MV-4-11 (cell line): ENCODE measurements at places on chromosomes 4 and X.
A peak's percentile ranks its signal among the peaks of the same experiment; 100 is the strongest.

DNA sequence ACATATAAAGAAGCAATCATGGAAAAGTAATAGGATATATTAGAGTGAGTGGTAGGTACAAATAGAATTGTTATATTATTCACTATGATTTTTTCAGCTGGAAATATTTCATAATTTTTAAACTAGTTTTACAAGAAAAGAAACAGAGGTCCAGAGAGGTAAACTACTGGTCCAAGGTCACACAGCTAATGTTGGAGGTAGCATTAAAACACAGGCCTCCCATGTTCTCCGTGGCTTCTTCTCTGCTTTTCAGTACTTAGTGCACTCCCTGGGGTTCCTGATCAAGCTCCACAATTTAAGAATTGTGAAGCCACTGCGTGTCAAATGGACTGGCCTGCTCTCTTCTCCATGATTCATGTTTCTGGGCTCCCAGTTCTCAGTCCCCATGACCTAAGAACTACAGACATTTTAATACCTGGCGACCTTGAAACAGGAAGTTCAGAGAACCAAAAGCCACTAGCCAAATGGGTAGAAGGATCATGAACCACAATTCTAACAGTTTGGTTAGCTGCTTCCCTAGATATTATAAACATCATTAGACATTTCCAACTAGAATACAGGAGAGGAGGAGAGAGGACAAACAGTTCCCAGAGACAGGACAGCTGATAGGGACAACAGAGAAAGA, 172.0 kb upstream of the KLF3 start:
- DNase-seq: peak; percentile 48

- no peak for DNase-seq
Observed at GRCh38 chrX:107730991-107731766, 44.4 kb downstream of the TSC22D3 start.

- no peak for DNase-seq
Observed at GRCh38 chrX:18929775-18930174, 54.1 kb downstream of the PHKA2 start.

DNA sequence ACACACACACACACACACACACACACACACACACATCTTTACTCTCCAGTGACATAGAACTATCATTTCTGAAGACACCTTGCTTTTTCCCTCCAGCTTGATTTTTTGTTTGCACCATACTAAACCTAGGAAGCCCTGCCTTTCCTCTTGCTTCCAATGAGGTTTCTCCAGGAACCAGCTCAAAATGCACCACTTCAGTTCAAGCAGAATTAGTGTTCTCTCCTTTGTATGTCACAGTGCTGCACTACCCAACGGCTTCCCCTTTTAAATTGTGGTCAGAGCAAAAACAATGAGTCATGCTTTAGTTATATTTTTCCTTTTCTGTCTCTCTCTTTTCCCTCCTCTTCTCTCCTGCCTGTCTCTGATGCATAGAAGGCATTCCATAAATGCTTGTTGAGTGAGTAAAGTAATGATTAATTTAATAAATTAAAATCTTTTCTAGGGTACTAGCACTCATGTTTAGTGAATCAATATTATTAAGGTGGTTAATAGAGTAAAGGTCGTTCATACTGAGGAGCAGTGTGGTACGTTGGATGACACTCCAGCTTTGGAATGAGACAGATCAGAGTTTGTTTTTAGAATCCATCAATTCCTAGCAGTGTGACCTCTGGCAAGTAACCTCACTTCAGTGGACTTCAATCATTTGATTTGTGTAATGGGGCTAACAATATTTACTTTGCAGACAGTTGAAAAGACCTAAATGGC, 5.9 kb downstream of the RTL3 start:
- DNase-seq: peak; percentile 88

- DNase-seq: no peak
Observed at GRCh38 chr4:141254326-141254725, 33.6 kb downstream of the ZNF330 start.

DNA sequence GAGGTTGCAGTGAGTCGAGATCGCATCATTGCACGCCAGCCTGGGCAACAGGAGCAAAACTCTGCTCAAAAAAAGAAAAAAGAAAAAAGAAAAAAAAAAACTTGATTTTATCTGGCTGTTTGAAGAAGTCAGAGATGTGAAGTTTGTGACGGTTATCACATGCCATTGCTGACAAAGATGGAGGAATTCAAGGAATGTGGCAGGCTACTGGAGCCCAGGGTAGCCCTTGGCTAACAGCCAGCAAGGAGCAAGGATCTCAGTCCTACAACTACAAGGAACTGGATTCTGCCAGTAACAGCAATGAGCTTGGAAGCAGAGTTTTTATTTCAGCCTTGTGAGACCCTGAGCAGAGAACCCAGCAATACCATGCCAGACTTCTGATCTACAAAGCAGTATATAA, 24.3 kb upstream of the TET2 start:
- no peak for DNase-seq

GRCh38 chr4:169158861-169159260, 111.9 kb downstream of the SH3RF1 start:
- no peak for DNase-seq

- no peak for DNase-seq
Observed at GRCh38 chr4:38769857-38770256, 12.9 kb downstream of the TLR10 start.

DNA sequence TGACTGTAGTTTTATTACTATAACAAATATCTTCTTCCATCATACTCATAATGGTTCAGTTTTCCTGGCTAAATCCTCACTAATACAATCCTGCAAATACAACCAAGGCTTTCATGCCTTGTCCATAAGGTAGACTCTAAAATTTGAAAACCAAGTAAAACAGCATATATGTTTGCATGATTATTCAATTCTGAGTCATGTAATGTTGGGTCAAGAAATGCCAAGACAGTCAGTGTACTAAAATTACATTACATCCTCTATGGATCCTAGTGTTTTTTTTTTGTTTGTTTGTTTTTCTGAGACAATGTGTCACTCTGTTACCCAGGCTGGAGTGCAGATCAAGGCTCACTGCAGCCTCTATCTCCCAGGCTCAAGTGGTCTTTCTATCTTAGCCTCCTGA, 38.6 kb upstream of the TEX13D start:
- no peak for DNase-seq

GRCh38 chr4:87010192-87010591, 75.4 kb downstream of the AFF1 start:
- no peak for DNase-seq

- no peak for DNase-seq
Observed at GRCh38 chr4:97917115-97917514, 226.2 kb downstream of the STPG2 start.

DNA sequence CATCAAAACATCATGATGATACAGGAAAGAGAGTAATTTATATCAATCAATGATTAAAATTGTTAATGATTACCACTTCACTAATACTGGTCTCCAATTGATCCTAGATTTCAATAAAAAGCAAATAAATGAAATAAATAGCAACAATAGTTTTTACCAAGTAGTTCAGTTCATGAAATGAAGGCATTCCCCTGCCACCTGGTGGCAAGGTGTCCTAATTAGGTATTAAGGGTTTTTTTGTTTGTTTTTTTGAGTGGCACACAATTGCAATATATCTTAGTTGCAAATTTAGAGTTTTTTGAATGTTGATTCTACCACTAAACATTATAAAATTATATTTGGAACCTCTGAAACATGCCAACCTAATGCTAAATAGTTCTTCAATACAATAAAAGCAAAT, 157.4 kb upstream of the PDE5A start:
- no peak for DNase-seq

- no peak for DNase-seq
Observed at GRCh38 chr4:89152972-89153371, 41.6 kb downstream of the TIGD2 start.
